ENCODE measurements at places on chromosomes 5 and 9. TPM values are rescaled to one million over a fixed set of nuclear protein-coding genes. Genes with fewer than 3 reads are reported as not detected.

Gene GARNL3
- total RNA-seq: 1.5 TPM

Gene DMGDH
- total RNA-seq: not detected

Gene CDH6
- total RNA-seq: not detected

Gene YIPF5
- 34.2 TPM for total RNA-seq

Gene SYK
- total RNA-seq: 0.18 TPM

Gene SLC30A5
- total RNA-seq: 60.8 TPM

Gene RBM18
- total RNA-seq: 29.9 TPM

Gene SLCO6A1
- total RNA-seq: not detected

Gene LECT2
- not detected for total RNA-seq

DNA sequence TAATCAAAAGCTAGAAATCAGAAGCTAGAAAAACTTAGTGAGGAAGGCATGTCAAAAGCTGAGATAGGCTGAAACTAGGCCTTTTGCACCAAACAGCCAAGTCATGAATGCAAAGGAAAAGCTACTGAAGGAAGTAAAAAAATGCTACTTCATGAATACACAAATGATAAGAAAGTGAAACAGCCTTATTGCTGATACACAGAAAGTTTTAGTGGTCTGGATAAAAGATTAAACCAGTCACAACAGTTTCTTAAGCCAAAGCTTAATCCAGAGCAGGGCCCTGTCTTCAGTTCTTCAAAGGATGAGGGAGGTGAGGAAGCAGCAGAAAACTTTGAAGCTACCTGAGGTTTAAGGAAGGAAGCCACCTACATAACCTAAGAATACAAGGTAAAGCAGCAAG is 102.5 kb upstream of the SH3GL2 start:
- no peak for DNase-seq

DNA sequence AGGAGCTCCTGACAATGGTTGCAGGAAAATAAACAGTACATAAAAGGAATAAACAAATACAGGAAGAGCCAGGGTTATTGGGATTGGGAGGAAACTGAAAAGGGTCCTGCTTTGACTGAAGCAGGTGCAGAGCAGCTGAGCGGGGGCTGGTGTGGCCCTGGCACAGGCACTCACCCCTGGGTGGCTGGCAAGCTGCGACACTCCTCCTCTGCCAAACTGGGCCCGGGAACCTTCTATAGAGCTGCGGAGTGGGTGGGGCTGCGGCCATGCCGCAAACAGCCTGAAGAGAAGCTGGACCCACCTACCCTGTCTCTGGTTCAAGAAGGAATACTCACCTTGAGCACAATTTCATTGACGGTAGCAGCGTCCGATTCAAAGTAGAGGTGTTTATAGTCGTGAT is 182.5 kb downstream of the GAPVD1 start:
- no peak for DNase-seq

- no peak for DNase-seq
These were observed 7.2 kb upstream of the KCNIP1 start for GRCh38 chr5:170496662-170497028.

DNA sequence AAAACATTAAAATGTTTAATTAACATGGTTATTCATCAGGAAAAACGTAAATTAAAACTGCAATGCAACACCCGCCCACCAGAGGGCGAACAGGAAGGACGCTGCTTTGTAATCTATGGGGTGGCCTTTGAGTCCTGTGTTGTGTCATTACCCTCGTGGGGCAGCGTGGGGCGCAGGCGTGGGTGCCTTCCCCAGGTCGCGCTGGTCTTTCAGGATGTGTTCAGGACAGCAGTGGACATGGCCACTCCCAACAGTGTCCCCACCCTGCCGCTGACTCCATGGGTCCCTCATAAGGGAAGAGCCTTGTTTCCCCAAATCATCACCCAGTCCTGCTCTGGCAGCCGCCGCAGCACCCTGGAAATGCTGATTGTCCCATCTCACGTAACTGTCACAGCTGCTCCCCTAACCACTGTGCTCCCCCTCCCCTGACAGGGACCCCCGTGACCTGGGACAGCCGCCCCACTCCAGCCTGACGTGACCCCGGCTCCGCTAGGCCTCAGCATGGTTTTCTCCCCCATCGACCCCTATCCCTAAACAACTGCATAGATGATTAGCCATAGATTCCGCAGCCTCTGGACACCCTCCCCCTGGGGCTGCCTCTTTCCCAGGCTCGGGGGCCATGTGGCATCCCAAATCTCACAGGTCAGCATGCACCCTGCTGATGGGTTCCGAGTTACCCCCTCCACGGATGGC is 36.4 kb downstream of the GLT6D1 start:
- DNase-seq: no peak

DNA sequence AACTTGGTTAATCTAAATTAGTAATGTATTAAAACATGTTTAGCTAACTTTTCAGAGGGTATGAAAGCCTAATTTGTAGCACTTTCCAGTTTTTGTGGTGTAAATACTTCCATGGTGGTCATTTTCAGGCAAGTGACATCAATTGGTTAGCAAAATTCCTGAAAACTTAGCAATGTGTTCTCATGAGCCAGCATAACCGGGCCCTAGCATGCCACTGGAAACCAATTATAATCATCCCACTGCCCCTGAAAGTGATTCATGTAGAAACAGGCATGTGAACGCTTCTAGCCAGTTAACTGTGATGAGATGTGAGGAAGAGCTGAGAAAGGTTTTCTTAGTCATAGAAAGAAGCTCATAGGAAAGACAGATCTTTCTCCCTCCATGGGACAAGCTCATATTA is 417.2 kb downstream of the TLR4 start:
- no peak for DNase-seq

- DNase-seq: no peak
These were observed 156.2 kb downstream of the IRX1 start for GRCh38 chr5:3751846-3752245.

DNA sequence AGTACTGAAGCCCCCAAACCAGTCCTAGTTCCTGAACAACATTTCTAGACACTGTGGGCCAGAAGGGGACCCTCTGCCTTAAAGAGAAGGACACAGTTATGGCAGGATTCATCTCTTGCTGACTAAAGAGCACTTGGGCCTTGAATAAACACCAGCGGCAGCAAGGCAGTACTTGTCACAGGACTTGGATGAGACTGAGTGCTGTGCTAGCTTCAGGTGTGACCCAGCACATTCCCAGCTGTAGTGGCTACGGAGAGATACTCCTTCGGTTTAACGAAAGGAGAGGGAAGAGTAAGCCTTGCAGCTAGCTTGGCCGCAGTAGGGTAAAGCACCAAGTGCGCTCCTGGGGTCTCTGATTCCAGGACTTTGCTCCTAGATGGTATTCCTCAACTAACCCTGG is 10.9 kb upstream of the STX17 start:
- no peak for DNase-seq

DNA sequence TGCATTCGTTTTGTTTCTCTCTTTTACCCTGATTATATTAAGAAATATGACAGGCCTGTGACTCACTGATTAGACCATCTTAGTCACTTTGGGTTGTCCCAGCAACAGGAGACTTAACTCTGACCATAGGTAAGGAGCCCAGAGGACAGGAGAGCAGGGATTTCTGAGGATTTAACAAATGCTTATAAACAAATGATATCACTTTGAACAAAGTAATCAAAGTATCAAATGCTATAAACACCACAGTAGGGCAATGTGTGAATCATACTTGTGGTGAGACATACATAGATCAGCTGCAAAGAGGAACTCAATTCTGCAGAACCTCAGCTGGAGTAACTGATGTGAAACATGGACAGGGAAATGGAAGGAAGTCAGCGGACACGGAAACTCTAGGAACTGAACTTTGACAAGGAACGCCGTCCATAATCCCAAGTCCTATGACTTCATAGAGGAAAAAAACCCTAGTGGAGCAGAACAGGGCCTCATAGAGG is 190.6 kb upstream of the MSX2 start:
- no peak for DNase-seq

GRCh38 chr9:9214066-9214465 is 1398.7 kb downstream of the PTPRD start:
- no peak for DNase-seq

GRCh38 chr5:40390281-40391149 is 289.2 kb upstream of the PTGER4 start:
- DNase-seq: no peak

- DNase-seq: peak; percentile 33
These were observed 36.0 kb downstream of the SARDH start for GRCh38 chr9:133701981-133702797.

- no peak for DNase-seq
These were observed 82.3 kb downstream of the SLC1A3 start for GRCh38 chr5:36688722-36689121.

- DNase-seq: no peak
These were observed 43.8 kb downstream of the FAT2 start for GRCh38 chr5:151547364-151547763.

DNA sequence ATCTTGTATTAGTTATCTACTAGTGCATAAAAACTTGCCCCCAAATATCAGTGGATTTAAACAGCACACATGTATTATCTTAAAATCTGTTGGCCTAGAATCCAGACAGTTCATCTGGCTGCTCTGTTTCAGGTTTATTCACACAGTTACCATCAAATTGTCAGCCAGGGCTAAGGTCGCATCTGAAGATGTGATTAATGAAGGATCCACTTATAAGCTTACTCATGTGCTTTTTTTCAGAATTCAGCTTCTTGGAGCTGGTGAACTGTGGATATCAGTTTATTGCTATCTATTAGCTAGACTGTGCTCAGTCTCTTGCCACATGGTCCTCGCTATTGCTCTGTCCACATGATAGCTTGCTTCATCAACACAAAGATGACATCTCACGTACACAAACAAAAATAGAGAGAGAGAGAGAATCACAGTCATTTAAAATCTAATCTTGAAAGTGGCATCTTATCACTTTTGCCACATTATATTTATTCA is 81.5 kb downstream of the PRDM9 start:
- DNase-seq: no peak

- DNase-seq: peak; percentile 64
These were observed 42.4 kb downstream of the FYB1 start for GRCh38 chr5:39176759-39177630.

DNA sequence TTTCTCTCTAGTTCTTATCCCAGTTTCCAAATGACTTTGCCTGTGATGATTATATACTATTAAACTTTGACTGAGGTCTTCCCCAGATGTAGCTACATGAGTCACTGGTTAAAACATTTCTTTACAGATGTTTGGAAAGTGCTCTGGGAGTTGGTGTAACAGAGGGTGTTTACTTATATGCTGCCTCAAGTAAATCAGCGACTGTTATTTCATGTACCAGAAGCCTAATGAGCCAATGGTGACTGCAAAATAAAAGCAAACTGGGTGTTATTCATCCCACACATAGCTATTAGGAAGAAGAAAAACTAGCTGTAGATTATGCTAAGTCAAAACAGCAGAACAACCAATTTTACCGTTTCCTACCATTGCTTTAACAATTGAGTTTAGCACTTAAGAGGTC is 929.7 kb upstream of the SEMA6A start:
- DNase-seq: no peak

DNA sequence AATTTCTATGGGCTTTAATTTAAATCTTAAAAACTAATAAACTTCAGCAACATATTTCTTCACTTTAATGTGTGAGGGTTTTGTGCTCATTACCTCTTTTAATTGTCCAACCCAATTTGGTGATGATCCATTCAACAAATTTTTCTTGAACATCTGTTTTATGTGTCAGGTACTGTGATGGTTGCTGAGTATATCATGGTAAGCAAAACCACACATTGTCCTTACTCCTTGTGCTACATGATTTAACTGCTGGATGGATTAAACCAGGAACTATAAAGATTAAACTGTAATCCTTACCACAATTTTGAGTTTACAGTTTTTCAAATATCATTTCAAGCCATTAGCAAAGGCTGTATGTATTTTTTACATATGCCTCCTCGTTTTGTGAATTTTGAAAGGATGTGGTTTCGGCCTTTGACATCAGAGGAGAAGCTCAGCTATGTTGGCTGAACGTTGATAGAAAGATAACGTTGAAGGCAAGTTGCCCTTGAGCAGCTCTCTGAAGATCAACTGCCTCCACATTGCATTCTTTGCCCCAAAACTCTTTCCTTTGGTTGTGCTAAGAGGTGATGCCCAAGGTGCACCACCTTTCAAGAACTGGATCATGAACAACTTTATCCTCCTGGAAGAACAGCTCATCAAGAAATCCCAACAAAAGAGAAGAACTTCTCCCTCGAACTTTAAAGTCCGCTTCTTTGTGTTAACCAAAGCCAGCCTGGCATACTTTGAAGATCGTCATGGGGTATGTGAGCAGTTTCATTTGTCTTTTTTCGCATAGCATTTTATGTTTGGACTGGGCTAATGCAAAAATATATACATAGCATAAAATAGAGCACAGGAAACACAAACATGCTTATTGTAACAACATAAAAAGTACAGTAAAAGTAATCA is at the start of gene ITK:
Gene ITK, plus strand, starts transcription at position 467 of the 891 bp plus-strand sequence. Its CDS starts 138 bp downstream, at position 605.
- DNase-seq: peak; percentile 52

- DNase-seq: no peak
These were observed 199.6 kb downstream of the DCP2 start for GRCh38 chr5:113176196-113176595.

- no peak for DNase-seq
These were observed 1864.7 kb upstream of the ACO1 start for GRCh38 chr9:30519756-30520155.

- DNase-seq: no peak
These were observed 255.7 kb upstream of the PPP1R2B start for GRCh38 chr5:156594406-156594805.

- no peak for DNase-seq
These were observed 265.4 kb upstream of the VLDLR start for GRCh38 chr9:2356041-2356790.

DNA sequence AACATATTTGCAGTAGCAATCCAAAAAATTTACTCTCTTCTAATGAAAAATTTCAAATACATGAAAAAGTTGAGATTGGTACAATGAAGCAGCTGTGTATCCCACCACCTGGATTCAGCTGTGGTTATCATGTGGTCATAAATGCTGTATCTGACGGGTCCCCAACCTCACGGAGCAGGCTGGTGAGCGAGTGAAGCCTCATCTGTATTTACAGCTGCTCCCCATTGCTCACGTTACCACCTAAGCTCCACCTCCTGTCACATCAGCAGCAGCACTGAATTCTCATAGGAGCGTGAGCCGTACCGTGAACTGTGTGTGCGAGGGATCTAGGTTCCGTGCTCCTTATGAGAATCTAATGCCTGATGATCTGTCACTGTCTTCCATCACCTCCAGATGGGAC is 6.8 kb upstream of the RNF130 start:
- no peak for DNase-seq

- no peak for DNase-seq
These were observed 21.4 kb downstream of the MEGF10 start for GRCh38 chr5:127311781-127312525.

DNA sequence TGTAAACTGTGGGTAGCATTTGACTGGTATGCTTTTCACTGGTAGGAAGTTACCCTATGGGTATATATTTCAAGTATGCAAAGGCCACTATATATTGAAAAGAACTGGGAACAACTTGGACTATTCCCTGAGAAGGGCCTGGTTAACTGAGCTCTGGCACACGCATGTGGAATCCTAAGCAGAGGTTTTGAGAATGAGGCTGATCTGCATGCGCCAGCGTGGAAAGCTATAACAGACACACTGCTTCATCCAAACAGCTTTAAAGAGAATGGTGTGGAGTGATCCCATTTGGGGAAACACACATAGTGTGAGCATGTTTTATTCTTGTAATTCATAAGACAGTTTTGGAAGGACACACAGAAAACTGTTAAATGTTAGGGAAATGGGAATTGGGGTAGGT is 8.4 kb downstream of the NSG2 start:
- no peak for DNase-seq
